Left renal pelvis (tissue), 4 donors: ENCODE measurements at places on chromosomes 5 and 9. TPM values are rescaled to one million over a fixed set of nuclear protein-coding genes. Genes with fewer than 3 reads are reported as not detected.

GRCh38 chr9:112203536-112203935 lies 28.4 kb upstream of the SUSD1 start:
- no peak for DNase-seq

GRCh38 chr9:115278326-115279035 lies 160.5 kb upstream of the TNC start:
- DNase-seq = no peak

DNA sequence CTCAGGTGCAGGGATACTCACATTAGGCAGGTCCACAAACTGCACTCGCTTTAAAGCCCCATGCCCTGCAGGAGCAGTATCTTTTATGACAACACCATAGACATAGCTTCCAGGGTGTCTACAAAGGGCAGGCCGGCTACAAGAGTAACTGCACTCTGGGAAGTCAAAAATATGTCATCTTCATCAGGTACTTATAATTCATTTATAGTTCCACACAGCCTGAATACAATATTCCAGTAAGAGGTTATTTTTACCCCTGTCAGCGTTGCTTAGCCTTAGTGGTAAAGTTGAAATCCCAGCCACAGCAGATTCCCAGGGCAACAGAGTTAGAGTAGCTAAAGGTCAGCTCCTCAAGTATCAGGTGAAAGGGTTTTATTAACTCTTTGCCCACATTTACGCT lies 82.3 kb upstream of the ITGA2 start:
- no peak for DNase-seq

DNA sequence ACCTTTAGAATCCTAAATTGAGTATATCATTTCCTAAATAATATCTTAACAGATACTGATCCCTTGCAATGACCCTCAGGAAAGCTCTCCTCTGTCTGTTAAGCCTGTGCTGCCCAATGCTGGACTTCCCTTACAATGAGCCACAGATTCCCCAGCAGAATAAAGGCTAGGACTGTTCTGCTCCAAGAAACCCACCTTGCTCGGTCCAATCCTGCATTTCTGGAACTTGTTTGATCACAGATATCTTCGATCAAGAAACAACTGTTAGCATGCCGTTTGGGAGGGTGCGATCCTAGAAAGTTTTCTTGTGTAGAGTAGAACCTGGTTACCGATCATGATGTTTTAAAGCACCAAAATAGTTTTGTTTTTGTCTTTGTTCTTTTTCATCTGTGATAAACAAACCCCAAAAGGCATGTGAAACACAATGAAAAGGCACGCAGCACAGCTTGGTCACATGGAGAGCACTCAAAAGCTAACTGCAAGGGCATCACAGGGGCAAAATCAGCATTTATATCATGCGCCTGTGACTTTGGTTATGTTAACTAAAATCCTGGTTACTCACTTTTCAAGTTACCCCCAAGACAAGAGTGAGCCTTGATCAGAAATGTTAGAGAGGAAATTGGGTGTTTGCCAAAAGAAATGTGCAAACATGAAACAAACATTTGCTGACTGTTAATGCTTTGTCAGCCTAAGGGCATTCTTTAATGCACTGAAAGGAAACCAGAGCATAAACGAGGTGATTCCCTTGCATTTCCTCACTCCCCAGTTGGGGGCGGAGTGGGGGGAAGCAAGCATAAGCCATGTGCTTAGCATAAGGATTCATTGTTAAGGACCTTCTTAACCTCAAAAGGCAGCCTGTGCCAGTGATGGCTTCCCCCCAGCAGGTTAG lies 61.9 kb upstream of the ADAMTS16 start:
- no peak for DNase-seq

DNA sequence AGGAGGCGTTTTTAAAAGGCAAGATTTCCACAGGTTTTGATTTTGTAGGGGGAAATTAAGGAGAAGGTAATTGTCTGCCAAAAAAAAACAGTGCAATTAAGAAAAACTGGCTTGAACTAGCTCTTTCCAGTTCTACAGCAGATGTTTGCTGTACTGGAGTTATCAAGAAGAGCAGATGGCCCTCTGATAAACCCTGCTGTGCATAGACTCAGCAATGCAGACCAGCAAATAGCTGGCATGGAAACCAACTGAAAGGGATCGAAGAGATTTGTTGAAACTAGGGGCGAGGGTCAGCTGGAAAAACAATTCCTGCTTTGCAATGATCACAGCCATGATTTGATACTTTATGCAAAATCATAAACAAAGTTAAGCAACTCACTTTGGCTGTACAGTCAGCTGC lies 17.8 kb upstream of the BHMT start:
- no peak for DNase-seq

DNA sequence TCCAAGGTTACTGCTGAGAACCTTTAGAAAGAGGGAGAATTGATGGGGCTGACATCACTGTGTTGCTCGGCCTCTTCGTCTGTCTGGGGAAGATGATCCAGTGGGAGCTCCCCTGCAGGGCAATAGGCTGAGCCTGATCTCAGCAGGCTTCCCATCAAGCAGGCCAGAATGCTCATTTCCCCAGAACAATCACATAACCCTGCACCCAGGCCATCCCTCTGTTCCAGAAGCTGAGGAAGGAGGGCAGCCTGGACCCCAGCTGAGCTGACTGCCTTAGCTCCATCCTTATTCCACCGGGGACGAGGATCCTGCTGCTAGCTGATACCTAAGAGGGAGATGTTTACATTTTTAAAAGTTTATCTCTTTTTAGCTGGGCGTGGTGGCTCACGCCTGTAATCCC lies 11.6 kb upstream of the CDC23 start:
- no peak for DNase-seq

DNA sequence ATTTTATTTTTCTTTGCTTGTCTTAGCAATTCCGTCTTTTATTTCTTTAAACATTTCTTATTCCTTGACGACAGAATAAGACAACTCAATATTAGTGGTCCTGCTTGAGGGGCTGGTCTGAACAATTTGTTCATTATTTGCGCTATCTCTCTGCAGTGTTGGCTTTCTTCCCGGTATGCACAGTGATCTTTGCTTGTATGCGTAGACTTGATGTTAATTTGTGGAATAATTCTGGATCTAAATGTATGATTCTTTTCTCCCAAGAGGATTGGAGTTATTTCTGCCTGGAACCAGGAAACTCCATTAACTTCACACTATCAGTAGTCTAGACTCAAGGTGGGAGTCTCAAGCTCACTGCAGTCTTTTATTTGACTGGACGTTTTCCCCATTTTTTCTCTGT lies 80.4 kb downstream of the KDM4C start:
- DNase-seq = no peak

- no peak for DNase-seq
Measured at GRCh38 chr9:108153416-108153815, 663.8 kb upstream of the KLF4 start.

DNA sequence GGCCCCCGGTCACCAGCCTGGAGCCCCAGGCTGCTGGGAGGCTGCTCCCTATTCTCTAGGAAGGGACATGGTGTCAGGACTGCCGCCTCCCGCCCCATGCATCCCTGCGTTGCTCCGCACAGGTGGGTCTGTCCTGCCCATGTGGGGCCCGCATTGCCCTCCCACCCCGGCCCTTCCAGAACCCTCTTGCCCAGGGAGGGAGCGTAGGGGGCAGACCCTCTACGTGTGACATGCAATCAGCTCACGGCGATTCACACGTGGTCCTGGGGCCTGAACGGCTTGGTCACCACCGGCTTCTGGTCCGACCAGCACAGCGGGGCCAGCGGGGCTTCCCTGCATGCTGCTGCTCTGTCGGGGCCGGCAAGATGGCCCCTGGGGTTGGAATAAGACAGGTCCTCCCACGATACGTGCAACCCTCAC lies 9.4 kb downstream of the SLC6A19 start:
- no peak for DNase-seq

- DNase-seq = no peak
Measured at GRCh38 chr5:139925650-139926640, 117.2 kb downstream of the NRG2 start.

DNA sequence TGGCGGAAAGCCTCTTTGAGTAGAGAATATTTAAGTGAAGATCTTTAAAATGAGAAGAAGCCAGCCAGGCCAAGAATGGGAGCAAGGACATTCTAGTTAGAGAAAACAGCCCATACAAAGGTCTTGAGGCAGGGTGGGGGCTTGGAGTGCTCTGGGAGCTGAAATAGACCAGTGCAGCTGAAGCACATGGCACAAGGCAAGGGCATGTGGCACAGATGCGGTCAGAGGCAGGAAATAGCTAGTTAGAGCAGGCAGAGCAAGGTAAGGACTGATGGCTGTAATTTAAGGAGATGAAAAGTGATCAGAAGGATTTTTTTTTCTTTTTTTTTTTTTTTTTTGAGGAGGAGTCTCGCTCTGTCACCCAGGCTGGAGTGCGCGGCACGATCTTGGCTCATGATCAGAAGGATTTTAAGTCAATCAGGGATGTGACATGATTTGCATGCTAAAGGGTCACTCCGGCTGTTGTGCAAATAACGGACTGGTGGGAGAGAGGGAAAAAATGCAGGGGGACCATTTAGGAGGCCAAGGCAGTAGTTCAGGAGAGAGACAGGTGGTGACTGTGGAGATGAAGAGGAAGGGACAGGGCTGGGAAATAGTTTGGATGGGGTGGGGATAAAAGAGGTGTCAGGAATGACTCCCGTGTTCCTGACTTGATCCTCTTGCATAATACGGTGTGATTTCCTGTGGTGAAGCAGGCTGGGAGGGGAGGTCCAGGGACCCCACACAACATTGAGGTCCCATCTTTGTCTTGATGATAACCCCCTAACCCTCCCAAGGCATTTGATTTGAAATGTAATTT lies 207.6 kb downstream of the HSPA4 start:
- DNase-seq = no peak

Gene DDX4
- polyA plus RNA-seq = not detected

Gene RASEF
- 8.6 TPM for polyA plus RNA-seq

Gene AJM1
- 1.7 TPM for polyA plus RNA-seq
